ENCODE measurements at places on chromosomes 1 and 21.

GRCh38 chr1:1460540-1461130, 10.9 kb upstream of the ATAD3B start:
- DNase-seq, result no peak

DNA sequence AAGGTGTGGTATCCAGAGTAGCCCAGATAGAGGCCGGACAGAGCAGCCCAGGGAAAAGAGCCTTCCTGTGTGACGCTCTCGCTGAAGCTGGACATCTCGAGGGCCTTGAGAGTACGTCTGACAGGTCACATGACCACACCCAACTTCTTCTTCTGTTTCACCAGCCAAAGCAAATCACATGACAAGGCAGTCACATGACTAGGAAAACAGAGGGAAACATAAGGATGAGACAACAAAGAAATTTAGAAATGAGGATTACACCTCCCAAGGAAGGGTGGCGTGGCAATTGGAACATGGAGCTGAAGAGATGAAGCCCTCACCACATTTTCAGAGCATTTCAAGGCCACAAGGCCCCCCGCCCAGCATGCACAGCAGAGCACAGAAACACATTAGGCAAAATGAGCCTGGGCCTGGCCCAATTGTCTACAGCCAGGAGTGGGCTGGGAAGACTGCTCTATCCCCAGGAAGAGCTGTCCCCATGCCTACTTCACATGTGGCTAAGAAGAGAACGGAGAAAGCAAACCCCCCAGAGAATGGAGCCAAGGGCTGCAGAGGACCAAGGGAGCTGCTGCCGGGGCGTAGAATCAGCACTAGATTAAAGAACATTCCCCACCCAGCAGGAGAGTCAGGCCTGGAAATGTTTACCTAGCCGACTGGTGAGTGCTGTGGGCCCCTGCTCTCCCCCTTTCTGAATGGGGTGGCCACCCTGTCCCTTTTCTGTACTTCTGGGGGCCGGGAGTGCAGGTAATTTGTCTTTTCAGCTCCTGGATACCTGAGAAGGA, 305.1 kb downstream of the NPHP4 start:
- DNase-seq, result no peak

GRCh38 chr1:38198621-38199020, 152.0 kb upstream of the POU3F1 start:
- no peak for DNase-seq

- peak; percentile 29 for DNase-seq
Observed at GRCh38 chr1:94925561-94926125, 1.3 kb downstream of the CNN3 start.

DNA sequence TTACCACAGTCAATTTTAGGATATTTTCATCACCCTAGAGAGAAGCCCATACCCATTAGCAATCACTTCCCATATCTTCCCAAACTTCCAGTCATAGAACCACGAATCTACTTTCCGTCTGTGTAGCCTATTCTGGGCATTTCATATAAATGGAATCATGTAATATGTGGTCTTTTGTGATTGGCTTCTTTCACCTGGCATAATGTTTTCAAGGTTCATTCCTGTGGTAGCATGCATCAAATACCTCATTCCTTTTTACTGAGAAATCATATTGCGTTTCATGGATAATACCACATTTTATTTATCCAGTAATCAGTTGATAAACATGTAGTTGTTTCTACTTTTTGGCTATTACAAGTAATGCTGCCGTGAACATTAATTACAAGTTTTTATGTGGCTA, 21.5 kb downstream of the DESI2 start:
- DNase-seq, result no peak

GRCh38 chr1:52127181-52128180, 14.4 kb upstream of the ZFYVE9 start:
- DNase-seq, result peak; percentile 4

DNA sequence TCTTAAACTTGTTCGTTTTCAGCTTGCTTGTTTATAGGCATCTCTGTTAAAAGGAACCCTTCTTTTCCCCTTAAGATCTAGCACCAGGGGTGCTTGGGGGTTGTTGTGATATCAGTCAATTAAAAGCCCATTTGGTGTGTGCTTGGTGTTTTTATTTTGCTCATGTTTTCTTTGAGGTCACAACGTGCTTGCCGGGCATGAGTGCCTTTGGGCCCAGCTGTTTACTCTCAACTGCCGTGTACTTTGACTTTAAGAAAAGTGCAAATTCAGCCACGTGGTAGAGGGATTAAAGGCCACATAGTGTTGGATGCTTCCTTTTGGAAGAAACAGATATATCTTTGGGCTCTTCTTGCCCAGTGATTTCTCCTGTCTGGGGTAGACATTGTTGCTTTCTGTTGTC, 10.5 kb downstream of the ARID1A start:
- no peak for DNase-seq

DNA sequence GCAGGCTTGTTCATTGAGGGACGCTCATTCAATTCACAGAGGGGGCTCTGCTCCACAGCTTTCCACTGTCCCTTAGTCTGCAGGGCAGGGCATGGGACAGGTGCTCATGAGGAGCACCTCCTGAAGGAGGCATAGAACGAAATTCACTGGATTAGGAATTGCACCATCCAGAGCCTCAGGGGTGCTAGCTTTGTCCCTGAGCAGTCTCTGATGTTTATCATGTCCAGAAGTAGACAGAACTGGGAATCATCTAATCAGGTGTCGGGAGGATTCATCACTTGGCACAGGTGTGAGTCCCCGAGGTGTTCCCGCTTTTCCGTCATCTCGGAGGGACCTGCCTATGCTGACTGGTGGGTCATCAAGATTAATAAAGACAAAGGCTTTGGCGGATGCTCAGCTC, 321.4 kb downstream of the AJAP1 start:
- DNase-seq, result no peak

DNA sequence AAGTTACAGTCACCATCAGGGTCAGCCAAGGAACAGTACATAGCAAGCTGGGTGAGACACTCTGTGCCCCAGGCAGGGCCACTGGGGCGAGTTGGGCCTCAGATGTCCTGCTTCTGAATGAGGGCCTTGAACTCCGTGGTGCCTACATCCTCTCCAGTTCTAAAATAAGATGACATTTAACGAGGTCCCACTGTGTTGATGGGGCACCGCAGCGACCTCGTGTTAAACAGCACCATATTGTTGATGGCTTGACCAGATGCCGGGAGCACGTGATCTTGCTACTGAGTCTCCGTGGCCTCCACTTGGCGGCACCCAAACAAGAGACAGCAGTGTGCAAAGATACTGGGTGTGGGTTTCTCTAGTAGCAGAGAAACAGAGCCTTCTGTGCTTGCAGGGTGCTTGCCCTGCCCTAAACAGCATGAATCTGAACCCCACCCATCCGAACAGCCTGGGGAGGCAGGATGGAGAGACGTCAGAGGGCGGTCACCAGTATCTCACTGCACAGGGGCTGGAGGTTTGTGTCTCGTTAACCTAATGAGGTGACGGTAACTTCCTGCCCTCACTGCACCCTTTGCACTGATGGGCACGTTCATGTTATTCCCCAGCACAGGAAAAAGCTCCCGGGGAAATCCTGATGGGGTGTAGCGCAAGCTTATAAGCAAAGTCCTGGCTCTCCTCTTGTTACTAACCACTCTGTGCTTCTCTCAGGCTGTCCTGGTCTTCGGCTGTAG, 324.4 kb downstream of the AJAP1 start:
- no peak for DNase-seq

GRCh38 chr1:101100674-101101073, 75.1 kb upstream of the DPH5 start:
- no peak for DNase-seq

DNA sequence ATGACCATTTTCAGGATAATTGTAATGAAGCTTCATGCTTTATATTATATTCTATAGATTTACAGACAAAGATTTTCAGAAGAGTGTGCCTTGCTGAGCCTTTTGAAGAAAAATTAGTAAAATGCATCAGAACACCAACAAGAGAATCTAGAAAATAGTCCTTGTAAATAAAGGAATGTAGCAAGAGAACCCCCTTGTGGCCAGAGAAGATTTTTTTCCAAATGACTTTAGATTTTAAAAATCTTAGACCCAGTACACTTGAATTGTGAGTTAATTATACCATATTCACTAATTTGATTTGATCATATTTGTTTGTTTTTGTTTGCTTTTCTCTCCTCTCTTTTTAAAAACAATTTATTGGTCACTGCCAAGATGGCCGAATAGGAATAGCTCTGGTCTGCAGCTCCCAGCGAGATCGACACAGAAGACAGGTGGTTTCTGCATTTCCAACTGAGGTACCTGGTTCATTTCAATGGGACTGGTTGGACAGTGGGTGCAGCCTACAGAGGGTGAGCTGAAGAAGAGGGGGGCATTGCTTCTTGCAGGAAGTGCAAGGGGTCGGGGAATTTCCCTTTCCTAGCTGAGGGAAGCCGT, 12.8 kb upstream of the IFI44L start:
- DNase-seq, result no peak

GRCh38 chr1:229689904-229690303, 63.9 kb downstream of the URB2 start:
- no peak for DNase-seq

- DNase-seq, result no peak
Observed at GRCh38 chr1:44236490-44237272, 23.4 kb downstream of the DMAP1 start.

DNA sequence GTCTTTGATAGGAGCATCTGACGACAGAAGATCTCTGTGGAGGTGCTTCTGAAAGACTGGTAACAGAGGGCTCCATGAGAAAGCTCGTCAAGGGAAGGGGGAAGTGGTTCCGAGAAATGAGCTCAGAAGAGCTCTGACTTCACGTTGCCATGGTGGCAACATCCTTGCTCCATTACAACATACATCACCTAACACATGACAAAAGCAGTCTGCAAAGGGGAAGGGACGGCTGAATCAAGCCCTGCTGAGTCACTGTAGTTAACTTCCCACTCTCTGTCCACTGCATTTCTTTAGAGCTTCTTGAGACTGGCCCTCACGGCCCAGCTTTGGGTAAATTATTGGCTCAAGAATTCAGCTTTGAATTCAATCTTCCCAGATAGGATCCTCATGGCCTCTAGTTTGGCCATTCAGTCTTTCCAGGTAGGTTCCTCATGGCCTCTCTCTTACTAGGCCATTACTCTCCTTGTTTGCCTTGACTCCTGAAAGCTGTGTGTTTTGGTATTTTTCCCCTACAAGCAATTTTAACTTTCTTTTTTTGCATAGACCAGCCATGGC, 88.0 kb upstream of the ZNF648 start:
- no peak for DNase-seq

- DNase-seq, result no peak
Observed at GRCh38 chr1:180967558-180967957, 54.9 kb downstream of the KIAA1614 start.

GRCh38 chr1:202005958-202006357, 4.4 kb upstream of the ELF3 start:
- DNase-seq, result peak; percentile 16

DNA sequence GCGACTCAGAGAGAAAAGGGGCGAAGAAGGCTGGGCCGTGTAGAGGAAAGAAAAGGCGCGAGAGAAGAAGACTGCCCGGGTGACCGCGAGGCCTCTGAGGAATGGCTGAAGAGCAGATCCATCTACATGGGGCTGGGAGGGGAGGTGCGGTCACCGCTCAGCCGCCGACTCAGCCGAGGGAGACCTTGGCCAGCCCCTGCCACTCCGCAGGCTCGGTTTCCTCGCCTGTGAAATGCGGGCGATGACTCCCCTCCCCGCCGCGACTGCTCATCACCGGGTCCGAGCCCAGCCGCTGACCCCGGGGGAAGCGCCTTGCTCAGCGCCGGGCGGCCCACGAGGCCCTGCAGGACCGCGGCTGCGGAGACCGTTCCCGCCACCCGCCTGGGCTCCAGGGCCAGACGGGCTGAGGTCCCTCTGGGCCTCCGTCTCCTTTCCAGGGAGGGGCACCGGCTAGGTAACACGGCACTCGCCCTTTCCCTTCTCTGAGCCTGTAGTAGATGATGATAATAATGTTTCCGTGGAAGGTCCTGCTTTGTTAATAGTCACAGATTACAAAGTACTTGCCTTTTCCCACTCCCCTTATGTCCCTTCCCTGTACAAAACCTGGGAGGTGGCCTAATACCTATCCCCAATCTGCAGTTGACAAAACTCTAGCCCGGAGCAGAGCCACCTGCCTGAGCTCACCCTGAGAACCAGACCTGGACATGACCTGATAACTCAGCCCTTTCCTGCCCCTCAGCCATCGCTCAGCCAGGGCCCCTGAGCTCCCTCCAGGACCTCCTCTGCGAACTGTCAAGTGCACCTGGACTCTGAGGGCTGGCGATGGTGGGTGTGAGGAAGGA, 1.6 kb upstream of the BSND start:
- no peak for DNase-seq

GRCh38 chr1:198590454-198590853, 48.4 kb upstream of the PTPRC start:
- DNase-seq, result no peak

DNA sequence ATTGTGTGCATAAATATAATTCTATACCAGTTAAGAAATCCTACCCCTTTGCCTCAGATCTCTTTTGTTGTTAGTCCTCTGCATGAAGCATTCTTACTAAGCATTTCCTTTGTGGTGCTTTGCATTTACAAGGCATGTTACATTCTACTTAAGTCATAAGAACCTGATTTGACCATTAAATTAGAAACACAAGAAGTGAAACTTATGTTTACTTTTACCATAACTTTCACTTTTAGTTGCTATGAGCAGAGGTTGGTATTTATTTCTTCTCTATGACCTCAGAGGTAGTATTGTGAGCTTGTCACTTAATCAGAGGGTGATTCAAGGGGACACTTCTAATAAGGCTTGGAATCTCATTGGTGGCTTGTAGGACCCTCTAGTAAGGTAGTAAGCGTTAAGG, 9.0 kb downstream of the FAM20B start:
- no peak for DNase-seq

DNA sequence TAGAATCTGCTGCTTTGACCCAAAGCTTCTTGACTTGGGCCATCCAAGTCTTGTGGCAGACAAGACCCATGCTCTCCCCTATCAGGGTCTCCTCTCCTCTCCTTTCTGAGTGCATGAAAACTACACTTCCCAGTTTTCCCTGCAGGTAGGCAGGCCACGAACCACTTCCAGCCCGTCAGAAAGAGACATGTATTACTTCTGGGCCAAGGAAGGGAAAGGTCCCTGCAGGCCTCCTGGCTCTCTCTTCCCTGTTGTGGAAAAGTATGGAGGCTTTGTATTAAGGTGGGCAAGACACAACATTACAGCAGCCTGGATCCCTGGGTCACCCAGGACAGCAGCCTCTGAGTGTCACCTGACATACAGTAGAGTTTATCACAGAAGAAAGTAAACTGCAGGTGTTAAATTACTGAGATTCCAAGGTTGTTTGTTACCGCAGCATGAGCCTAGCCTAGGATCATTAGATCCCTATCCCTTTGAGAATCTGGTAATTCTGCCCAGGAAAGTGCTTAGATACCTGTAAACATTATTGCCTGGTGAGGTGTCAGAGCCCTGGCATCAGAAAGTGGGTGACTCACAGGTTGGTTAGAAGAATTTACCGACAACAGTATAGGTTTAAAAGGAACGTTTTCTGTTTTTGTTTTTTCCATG, 717.3 kb downstream of the MATN1 start:
- no peak for DNase-seq

GRCh38 chr1:42177541-42177981, 13.0 kb upstream of the GUCA2A start:
- no peak for DNase-seq

- DNase-seq, result no peak
Observed at GRCh38 chr1:34186741-34187494, 10.2 kb downstream of the C1orf94 start.

All from SW 1271 (cell line).